GM04503 (cell line): ENCODE measurements at places on chromosomes 6 and 20.

- DNase-seq = peak; percentile 85
Observed at GRCh38 chr6:43926634-43927531, 156.9 kb downstream of the VEGFA start.

GRCh38 chr6:1940381-1940780, 305.0 kb downstream of the GMDS start:
- DNase-seq = no peak

GRCh38 chr6:17556014-17556413, 44.1 kb upstream of the FAM8A1 start:
- DNase-seq = no peak

DNA sequence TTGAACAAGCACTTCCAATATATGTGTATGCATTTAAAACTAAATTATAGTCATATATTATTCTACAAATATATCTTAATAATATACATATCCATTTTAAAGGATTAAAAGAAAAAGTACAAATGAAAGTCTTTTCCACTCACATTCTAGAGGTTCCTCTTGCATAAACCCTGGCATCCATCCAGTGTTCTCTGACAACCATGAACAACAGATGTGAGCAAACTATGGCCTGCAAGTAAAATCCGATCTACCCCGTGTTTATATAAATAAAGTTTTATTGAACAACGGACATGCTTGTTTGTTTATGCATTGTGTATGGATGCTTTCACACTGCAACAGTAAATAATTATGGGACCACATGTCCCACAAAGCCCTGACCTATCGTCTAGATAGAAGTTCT, 1122.3 kb downstream of the EPHA7 start:
- no peak for DNase-seq

DNA sequence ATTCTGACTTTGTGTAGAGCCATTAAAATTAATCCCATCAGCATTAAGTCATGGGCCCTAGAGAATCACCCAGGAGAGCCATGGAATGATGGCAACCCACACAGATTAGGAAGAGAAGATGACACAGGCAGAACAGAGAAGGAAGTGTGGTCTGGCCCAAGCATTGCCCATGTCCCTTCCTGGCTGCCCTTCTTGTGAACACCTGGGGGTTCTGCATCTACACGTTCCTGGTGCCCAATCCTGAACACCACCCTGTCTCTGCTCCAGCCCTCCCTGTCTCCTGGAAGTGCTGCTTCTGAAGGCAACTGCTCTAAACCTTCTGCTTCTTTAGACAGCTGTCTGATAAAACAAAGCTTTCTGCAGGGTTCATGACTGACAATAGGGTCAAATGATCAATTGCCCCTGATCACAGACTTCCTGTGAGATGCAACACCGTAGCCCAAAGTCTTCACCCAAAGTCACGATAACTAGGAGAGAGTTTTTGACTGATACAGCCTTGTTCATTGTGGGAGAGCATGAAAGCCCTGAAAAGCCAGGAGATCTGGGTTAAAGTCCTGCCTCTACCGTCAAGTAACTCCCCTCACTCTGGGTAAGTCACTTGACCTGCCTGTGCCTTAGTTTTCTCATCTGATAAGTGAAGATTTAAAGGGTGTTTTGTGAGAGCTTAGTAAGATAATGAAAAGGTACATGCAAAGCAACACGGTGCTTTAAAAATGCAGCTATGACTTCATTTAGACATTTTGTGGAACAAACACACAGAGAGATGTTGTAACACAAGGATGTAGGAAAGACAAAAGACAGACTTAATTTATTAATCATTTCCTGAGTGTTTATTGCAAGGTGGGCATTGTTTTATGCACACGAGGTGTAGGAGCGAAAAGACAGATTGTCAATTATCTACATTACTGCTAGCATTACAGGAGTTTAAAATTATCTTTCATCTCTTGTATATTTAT, 291.2 kb upstream of the STXBP5 start:
- DNase-seq = no peak
